ENCODE measurements at places on chromosomes 13 and 19.

- no peak for DNase-seq
These were observed 73.8 kb downstream of the TRPM4 start for GRCh38 chr19:49231389-49231788.

DNA sequence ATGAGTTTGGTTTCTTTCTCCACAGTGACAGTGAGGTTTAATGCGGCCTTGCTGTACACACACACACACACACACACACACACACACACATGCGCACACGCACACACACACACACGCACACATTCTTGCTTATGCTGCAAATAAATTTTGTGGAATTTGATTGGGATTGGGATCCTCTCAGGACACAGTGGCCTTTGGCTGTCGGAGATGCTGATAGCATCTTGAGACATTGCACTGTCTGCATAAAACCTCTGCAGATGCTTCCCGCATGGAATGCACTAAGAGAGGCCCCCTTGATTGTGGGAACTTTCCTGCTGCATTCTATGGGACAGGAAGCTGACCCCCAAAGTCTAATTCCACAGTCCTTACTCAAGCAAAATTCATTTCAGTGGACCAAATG, 145.6 kb downstream of the FLT1 start:
- DNase-seq, result no peak

DNA sequence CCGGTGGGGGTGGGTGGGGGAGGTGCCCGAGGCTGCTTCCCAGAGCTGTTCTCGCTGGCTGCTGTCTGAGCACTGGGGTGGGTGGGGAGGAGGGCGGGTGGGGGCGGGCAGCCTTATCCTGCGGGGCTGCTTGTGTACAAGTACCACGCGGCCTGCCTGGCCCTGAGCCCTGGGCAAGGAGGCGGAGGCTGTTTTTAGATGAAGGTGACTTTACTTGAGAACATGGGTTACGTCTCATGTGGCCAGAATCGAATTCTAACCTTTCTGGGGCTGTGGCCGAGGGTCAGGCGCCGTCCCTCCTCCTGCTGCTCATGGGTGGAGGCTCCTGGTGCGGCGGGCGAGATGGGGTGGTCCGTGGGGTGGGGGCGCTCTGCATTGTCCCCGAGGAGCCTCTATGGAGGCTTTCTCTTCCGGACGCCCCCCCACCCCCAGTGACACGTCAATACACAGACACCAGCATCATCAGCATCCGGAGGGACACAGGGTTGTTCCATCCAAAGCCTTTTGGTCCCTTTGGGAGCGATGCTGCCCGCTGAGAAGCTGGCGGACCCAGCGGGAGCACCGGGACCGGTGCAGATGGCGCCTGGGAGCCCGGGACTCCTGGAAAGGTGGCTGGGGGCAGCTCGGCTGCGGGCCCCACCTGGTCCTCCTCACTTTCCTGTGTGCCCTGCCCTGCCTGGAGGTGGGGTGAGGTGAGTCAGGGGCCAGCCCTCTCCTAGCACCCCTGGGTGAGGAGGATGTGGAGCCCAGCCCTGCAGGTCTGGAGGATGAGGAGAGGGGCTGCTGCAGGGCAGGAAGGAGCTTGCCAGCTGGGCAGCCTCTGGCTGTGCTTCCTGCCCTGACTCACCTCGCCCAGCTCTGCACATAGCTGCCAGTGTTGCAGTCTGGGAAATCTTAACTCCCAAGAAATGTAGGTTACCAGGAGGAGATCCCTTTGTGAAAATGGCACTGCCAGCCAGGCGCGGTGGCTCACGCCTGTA, 3.4 kb downstream of the BSG start:
- DNase-seq, result peak; percentile 90

DNA sequence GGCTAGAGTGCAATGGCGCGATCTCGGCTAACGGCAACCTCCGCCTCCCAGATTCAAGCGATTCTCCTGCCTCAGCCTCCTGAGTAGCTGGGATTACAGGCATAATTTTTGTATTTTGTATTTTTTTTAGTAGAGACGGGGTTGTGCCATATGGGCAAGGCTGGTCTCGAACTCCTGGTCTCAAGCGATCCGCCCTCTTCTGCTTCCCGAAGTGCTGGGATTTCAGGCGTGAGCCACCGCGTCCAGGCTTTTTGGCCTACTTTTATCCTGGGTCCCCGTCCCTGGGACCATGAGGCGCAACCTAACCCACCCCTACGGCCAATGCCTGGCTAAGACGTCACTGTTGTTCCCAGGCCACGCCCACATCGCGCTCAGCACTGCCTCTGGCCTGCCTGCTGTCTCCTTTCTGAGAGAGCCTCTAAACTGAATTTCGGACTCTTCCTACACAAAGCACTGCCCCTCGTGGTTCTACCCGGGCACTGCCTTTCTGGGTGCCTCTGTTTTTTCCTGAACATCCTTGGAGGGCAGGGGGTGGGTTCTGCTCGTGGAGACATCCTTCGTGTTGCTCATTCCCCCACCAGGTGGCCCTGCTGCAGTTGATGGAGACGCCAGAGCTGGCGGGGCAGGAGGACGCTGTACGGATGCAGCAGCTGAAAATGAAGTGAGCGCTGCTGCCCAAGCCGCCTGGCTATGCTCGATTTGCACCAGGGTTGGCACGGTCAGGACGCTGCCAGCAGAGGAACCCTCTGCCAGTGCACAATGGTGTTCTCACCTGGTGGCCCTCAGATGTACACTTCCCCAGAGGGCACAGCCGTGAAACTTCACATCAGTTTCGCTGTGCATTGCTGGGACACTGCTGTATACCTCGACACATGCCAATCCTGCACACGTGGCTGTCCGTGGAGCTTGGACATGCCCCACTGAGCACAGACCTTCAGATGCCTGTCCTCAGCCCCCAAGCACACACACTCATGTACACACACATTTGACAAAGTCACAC, 2.0 kb downstream of the REX1BD start:
- DNase-seq, result peak; percentile 62

DNA sequence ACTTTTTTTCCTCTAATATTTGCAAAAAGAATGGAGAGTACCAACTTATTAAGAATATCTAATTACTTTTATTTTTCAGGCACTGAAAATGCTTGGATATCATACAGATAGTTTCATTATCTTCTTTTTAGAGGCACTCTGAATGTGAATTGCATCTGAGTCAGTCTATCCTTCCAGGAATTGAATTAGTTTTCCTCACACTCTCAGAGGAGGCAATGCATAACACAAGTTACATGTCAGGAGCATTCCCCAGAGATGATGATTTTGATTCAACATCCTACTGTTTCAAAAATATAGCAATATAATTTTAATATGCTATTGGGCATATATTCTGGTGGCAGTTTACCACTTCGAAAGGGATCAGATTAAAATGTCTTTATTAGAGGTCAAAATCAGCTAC, 1315.4 kb downstream of the PCDH9 start:
- no peak for DNase-seq

DNA sequence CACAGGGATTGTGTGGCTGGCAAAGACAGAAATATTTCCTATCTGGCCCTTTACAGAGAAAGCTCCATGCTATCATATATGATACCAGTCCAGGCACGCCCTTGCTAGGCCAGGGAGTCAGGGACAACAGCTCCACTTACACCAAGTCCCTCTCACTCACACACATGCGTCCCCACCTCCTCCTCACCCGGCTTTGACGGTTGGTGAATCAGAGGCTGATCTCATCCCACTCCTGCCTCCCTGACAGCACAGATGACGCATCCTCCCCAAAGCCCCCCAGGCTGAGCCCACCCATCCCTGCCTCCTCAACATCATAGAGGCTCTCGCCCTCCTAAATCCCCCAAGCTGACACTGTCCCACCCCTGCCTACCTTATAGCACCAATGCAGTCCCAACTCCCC, 62.7 kb downstream of the F2RL3 start:
- DNase-seq, result no peak

DNA sequence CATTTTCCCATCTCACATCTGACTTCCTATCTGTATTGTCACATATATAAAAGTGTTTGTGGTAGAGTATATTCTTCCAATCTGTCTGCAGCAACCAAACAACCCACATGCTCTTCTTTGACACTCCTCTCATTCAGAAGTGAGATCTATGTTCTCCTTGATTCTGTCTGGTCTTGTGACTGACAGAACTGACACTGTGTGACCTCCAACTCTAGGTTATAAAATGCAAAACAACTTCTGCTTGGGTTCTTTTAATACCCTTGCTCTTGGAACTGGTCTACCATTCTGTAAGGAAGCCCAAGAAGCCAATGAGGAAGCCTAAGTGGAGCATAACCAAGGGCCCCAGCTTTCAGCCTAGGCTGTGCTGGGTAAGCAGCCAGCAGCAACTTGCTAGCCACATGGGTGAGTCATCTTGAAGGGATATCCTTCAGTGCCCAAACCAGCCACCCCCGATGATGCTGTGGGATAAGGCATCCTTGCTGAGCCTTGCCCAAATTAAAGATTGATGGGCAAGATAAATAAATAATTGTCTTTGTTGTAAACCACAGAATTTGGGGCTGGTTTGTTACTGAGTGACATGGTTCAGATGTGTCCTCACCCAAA, 18.4 kb upstream of the ITM2B start:
- DNase-seq, result no peak

- DNase-seq, result no peak
These were observed 166.0 kb upstream of the ZNF536 start for GRCh38 chr19:30206187-30206586.

DNA sequence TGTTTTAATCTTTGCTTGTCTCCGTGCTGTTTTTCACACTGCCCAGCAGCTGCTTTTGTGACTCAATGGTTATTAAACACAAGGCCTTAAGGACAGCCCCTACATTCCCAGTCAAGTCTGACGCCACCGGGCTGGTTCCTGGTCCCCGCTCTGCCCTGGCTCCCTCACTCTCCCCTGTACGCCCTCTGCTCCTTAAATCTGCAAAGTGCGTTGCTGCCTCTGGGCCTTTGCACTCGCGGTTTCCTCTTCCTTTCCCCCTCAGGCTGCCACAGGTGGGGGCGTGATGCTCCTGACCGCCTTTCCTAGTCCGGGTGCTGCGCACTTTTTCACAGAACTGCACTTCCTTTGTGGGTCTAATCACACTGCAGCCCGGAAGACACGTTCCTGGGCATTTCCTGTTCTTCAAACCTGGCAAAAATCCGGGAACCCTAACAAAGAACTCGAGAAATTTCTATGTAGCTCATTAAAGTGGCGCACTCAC, 25.6 kb downstream of the NOSIP start:
- no peak for DNase-seq

GRCh38 chr13:106500445-106500844, 35.0 kb downstream of the EFNB2 start:
- no peak for DNase-seq

DNA sequence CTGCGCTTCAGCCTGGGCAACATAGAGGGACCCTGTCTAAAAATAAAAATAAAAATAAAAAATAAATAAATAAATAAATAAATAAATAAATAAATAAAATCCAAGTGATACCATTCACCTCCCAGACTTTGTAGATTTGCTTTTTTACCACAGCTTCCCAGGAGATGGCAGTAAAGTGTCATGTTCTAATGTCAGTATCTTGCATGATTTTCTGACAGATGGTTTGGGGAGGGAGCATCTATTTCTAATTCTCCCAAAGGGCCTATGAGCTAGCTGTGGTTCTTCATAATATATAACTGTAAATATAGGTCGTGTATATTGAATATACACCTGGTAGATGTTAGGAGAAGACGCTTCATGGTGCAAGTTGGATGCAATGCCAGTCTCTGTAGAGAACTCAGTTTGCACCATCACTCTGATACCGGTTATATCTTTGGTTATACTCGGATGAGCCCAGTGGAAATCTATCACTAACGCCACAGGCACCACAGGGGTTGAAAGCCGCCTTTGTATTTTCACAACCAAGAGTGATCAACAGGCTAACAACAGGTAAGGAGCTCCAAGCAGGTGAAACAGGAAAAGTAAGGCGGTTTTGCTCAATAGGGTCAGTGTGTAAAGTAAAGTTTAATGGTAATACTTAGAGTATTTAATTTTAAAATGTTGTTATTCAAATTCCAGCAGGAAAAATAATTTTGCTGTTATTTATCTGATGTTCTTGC, 13.9 kb downstream of the APLP1 start:
- peak; percentile 63 for DNase-seq

GRCh38 chr13:35598233-35598632, 121.7 kb upstream of the MAB21L1 start:
- DNase-seq, result no peak
